GF-D8 (cell line): ENCODE measurements at places on chromosomes 4 and X.

GRCh38 chrX:6917666-6918065, 229.8 kb upstream of the STS start:
- no peak for DNase-seq

DNA sequence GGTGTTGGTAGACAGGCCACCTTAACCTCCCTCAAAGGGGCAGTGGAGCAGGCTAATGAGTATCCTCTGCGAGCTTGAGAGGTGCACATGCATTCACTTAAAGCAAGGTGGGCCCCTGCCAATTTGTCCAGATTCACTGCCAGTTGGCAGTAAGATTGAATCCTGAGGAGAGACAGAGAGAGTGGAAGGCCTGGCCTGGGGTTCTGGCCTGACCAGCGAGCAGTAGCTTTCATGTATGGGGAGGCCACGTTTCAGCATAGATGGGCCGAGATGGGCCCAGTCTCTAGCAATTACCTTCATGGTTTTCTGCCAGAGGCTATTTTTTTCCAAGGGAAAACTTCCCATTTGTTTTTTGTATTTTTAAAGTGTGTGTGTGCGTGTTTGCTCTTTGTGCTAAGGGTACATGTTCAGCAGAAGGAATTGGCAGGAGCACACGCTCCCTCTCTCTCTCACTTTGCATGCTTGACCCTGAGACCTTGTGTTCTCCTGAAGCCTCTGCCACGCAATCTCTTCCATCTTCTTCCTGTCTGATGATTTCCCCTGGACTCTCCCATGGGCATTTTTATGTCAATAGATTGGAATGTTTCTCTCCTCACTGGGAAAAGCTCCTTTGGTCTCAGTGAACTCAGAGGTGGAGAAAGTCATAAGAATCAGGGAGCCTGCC, 215.8 kb upstream of the SFRP2 start:
- DNase-seq = no peak

- DNase-seq = no peak
These were observed 7.4 kb downstream of the HTN1 start for GRCh38 chr4:70057651-70058050.

DNA sequence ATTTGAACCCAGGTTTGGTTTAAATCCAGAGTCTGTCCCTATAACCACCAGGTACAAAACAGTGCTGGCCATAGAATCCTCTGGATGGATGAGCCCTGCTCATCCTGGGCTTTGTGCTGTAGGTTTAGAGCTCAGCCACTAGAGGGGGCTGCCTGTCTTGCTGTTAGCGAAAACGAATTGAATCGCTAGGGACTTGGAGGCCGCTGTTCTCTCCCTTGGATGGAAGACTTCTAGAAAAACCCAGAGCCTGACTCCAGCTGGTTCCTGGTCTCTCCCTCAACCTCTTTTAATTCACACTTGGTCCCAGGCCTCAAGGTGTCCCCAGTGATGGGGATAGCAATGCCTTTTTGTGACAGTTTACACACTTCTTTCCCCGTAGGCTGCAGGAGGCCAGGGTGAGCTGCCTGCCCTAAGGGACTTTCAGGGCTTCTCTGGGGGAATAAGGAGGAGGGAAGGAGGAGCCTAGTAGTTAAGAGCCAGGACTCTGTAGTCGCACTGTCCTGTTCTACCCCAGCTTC, 8.7 kb downstream of the RIPPLY1 start:
- no peak for DNase-seq

GRCh38 chr4:52038103-52038912, at the start of gene SGCB:
TSS of gene SGCB (minus strand) at chr4:52038299. CDS start at chr4:52038259, 40 bp downstream.
- no peak for DNase-seq

- DNase-seq = no peak
These were observed 36.3 kb downstream of the BCLAF3 start for GRCh38 chrX:19954335-19955096.

DNA sequence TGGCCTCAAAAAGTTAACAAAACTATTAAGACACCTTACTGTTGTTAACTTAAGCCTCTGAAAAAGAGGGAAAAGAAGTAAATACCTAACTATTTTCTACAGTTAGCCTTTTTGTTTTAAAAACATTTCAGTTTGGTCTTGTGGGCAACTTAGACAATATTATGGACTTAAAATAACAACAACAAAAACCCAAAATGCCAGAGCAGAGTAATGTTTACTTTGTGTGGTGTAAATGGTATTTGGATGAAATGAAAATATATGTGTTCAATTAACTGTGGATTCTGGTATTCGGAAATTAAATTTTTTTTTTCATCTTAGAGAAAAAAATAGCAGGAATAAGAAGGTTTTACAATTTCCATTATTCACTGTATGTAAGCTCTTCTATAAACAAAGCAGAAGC, 79.6 kb upstream of the NPNT start:
- DNase-seq = no peak

DNA sequence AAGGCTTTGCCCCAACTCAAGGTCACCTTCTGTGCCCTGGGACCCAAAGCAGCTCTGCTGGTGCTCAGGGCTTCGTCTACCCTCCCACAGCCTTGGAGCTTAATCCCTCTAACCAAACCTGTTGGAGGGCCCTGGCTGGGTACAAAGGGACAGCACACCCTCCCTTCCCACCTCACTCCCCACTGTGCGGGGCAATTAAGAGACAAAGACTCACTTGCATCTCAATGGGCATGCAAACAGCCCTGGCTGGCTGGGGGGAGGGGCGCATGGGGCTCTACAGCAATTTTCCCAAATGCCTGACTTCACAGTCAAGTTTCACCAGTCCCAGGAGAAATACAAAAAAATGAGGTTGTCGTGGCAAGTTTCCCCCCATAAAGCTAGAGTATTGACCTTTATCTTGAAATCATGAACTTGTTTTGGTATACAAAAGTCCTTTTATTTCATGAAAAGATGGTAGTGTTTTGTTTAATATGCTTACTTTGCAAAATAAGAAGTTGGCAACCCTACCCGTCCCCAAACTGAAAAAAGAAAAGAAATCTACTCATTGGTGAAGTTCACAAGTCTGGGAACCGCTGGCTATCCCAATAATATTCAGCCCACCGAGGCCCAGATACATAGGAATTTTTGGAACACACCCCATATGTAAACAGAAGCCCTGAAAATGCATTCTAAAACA, 4.1 kb upstream of the CD99L2 start:
- no peak for DNase-seq

DNA sequence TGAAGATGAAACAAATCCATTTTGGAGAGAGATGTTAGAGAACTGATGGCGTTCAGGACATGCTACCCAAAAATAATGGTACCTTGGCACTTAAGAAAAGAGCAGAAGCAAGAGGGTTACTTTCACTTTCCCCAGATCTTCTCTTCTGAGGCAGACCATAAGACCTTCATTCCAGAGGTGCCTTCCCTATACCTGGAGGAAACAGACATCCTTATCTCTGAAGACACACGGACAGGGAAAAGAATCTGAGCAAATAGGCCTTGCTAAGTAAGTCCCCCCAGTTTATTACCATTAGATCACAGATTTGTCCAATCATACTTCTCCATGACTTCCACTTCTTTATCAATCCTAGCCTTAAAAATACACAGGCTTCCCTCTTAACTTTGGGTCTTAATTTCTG, 2.0 kb upstream of the FGF2 start:
- DNase-seq = no peak

DNA sequence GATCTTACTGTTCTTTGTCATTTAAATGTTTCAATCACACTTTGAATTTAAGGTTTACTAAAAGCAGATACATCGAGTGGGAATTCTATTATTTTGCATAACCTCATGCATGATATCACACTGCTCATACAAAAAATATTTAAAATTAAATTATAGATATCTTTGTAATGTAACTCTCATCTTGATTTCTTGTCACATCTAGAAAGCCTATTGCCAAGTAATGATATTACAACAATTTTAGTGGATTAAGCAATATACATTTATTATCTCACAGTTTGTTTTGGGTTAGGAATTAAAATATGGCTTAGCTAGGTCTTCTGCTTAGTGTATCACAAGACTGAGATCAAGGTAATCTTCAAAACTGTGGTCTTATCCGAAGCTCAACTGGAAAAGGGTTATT, 865.0 kb downstream of the CCSER1 start:
- DNase-seq = no peak

GRCh38 chr4:2790583-2791517, 2.0 kb upstream of the SH3BP2 start:
- no peak for DNase-seq

DNA sequence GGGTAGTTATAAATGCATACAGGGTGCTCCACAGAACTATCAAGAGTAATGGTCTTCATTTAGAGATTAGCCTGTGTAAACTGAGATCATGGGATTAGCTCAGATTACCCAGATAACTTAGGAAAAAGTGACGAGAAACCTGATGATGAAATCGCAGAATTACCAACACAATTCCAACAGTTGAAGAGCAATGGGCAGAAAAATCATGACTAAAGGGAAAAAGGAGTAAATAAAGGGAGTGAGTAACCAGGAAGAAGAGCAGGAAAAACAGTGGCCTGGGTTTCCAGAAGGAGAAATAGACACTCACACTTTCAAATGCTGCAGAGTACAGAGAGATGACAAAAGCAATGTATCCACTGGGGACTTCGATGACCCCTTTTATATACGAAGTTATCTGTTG, 817.3 kb downstream of the TRIML1 start:
- no peak for DNase-seq

DNA sequence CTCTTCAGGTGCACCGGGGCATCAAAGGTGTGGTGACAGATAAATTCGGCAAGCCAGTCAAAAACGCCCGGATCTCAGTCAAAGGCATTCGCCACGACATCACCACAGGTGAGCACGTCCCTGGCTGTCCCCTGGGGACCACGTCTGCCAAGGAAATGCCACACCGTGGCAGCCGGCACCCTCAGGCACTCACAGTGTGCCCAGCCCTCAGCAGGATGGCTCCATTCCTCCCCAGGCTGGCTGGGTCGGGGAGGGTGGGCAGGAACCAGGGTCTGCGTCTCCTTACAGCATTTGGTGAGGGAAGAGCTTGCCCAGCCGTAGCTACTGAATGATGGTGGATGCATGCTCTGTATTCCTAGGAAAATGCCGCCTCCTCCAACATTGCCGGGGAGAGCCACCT, 25.9 kb downstream of the CPZ start:
- DNase-seq = no peak
